ENCODE measurements at places on chromosomes 5 and 9.

DNA sequence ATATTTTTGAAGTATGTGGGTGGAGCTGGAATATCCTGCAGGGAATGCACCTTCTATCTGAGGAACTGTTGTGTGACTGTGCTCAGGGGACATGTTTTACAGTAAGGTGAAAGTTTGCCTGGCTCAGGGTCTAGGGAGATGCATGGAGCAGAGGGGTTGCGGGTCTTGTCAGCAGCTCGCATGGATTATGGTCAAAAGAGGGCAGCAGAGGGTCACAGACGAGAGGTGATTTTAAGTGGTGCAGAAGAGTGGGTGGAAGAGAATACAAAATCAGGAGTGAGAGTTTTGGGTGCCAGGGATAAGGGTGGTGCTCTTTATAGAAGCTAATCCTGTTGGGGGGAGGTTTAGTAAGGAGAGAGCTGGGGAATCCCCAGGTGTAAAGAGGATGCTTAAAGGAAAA lies 53.5 kb upstream of the GRIN3A start:
- DNase-seq: no peak

- no peak for DNase-seq
Measured at GRCh38 chr5:17267106-17267505, 49.7 kb downstream of the BASP1 start.

DNA sequence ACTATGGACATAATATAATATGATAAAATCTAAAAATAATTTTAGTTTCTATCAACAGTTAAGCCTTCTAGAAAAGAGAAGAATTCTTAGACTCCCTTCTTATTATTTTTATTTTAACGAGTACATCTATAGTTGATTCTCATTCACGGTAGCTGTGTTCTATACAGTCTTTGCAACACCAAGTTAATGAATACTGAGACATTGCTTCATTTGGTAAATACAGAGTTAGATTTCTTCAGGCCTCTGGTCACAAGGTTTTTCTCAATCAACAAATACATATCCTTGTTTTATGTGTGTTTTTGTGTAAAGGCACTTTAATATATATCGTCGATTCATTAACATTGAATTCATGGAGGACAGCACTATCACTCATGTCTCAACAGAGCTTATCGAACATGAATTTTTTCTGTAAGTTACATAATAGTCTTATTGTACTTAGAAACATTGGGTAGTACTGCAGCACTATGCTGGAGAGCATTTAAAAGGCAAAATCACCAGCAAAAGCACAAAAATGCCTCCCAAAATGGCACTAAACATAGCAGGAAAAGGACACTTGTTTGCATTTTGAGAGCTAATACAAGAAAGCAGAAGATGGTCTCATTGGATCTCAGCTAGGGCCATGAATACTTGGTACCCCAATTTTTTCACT lies 239.0 kb downstream of the FGF10 start:
- DNase-seq: no peak

GRCh38 chr5:178392931-178393394 lies 160.4 kb upstream of the PHYKPL start:
- no peak for DNase-seq

DNA sequence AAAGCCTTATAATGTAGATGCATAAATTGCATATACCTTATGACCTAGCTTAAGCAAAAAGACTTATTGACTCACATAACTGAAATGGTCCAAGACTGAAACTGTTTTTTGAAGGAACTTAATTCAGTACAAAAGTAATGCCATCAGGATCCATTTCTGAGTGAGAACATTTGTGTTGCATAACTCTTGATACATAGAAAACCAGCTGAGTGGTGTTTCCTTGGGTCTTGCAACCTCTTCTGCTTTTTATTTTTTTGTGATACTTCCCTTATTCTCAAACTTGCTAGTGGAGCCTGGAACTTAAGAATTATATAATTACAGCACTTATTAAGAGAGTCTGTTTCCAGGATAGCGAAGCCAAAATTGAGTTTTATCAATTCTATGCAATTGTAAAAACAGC lies 272.0 kb downstream of the MAN2A1 start:
- no peak for DNase-seq

- no peak for DNase-seq
Measured at GRCh38 chr5:113689647-113690046, 176.2 kb downstream of the YTHDC2 start.

GRCh38 chr5:2761921-2762488 lies 10.5 kb upstream of the IRX2 start:
- DNase-seq: no peak

- no peak for DNase-seq
Measured at GRCh38 chr9:112894699-112895098, 4.0 kb upstream of the SLC46A2 start.

- no peak for DNase-seq
Measured at GRCh38 chr5:353612-354580, 32.4 kb downstream of the AHRR start.

DNA sequence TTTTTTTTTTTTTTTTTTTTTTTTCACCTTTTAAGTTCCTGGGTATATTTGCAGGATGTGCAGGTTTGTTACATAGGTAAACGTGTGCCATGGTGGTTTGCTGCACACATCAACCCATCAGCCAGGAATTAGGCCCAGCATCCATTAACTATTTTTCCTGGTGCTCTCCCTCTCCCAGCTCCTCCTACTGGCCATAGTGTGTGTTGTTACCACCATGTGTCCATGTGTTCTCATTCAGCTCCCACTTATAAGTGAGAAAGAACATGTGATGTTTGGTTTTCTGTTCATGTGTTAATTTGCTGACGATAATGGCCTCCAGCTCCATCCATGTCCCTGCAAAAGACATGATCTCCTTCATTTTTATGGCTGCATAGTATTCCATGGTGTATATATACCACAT lies 350.5 kb downstream of the MAN2A1 start:
- DNase-seq: no peak
